ENCODE measurements at places on chromosomes 3 and 15.

DNA sequence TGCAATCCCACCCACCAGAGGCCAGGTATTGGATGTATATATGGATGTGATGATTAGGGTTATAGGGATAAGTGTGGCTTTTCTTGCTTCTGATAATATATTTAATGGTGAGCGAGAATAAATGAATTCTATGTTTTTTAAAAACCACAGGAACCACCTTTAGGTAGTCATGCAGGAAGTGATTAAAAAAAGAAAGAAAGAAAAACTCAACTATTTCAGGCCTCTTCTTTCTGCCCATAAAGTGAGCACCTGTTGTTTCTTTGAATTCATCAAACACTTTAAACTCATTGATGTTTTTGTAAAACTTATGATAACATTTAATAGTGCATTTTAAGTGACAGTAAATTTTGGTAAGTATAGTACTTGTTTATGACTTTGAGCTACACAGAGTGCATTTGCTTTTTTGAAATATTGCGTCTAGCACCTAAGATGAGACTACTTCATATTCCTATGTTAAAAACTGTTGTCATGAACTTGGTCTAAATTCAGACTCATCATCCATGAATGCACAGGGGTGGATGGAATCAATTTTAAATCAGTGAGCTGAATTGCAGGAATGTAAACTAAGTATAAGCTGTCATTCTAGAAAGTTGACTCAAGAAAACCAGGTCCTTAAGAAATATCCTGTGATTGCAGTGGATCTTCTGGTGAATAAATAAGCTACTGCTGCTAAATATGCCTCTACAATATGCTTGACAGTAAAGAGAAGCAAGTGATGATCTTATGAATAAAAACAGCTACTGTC is 764.4 kb upstream of the NECTIN3 start:
- no peak for DNase-seq

GRCh38 chr3:52221141-52221562 is 4.3 kb downstream of the TLR9 start:
- DNase-seq, result no peak

DNA sequence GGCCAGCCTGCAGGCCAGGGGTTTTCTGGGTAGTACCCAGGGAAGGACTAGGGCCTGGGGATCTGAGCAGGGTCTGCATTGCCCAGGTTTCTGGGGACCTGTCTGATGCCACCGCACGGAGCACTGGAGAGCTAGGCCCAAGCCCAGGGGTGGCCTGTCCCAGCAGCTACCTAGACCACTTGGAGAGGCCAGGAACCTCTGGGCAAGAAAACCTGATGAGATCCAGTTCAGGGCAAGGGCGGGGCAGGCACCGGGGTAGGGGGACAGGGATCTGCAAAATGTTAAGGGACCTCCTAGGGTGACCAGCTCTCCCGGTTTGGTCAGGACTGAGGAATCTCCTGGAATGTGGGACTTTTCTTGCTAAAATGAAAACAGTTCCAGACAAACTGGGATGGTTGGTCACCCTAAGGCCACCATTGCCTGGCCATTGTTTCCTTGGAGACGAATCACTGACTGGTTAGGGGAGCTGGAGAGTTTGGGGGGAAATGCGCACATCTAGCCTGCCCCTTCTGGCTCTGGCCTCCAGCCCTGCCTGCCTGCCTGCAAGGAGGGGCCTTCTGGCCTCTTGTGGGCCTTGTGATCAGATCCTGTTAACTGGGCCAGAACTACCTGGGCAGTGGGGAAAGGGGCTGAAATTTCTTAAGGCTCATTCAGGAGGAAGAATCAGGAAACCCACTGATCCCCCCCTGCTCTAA is 117.4 kb upstream of the TLE3 start:
- no peak for DNase-seq

DNA sequence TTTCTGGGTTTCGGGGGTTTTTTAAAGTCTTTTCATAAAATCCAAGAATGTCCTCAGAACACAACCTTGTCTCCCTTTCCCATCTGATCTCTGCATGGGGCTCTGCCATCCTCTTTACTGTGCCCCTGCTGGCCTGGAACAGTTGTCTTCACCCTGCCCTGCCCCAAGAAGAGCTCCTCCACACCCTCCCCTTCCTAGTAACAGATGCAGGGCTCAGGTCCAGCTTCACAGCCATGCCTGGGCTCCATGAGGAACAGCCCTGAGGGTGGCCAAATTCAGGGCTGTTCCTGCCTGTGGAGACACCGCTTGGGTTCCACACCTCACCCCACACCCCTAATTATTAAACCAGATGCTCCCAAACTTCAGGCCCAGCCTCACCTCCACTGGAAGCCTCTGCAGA is 12.9 kb upstream of the ULK3 start:
- no peak for DNase-seq

- no peak for DNase-seq
These were observed 143.6 kb downstream of the OTOL1 start for GRCh38 chr3:161640181-161640580.

- DNase-seq, result peak; percentile 55
These were observed 42.0 kb upstream of the ICE2 start for GRCh38 chr15:60520825-60521368.

GRCh38 chr3:99498550-99499234 is 139.7 kb upstream of the COL8A1 start:
- DNase-seq, result no peak

- DNase-seq, result no peak
These were observed 46.4 kb downstream of the GATM start for GRCh38 chr15:45331972-45332371.

All from NCI-H774 (cell line).